Activated CD4-positive, alpha-beta T cell treated with anti-CD3 and anti-CD28 coated beads, Interleukin-2, amount 50 U/mL, for 48 hours (primary cell): ENCODE measurements at places on chromosomes 7 and 10.

- no peak for DNase-seq
Measured at GRCh38 chr10:35448687-35449662, 112.7 kb downstream of the CCNY start.

DNA sequence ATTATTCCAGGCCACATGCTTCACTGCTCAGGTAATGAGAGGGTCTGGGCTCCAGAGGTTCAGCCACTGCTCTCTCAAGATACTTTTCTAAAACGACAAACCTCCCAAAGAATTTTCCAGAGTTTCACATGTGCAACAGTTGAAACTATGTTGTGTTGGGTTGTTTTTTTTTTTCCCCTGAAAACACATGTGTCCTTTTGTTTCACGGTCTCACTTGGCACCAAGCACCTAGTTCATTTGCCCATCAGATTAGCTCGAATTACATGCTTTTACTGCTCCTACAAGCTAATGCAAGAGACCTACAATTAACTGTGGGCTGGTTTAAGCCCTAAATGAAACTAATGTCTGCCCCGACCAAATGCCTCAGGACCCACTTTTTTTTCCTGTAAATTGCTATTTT is 313.3 kb downstream of the FGFR2 start:
- DNase-seq, result no peak

DNA sequence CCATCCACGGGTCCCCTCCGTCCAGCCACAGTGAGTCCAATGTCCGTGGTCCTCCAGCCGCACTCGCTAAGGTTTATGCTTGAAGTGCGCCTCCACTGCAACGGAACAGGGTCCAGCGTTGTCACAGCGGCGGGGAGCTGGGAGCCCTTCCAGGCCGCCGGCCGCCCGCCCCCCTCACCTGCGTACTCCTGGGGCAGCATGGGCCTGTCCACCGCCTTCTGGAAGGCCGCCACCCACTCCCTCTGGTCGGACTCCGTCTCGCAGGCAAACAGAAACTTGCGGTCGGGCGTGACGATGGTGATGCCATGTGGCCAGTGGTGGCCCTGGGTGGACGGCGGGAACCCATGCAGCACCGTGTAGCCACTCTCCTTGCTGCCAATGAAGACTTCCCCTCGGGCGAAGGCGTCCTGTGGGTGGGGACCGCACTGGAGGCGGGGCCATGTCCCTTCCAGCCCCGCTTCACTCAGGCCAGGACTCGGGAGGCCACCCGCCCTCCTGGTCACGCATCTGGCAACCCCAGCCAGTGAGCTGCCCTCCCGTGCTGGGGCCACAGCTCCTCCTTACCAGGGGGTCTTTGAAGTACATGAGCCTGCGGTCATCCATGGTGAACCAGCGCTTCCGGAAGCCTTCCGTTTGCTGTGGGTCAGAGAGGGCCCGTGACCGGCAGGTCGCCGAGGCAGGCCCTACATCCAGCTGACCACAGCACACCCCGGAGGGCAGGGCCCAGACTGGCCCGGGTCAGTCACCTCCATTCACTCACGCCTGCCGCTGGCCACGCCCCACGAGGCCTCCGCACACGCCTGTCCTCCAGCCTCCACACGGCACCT is 22.7 kb downstream of the GET4 start:
- DNase-seq, result no peak

GRCh38 chr7:69738396-69738951 is 140.2 kb downstream of the AUTS2 start:
- no peak for DNase-seq

GRCh38 chr7:49631960-49632359 is 141.5 kb upstream of the VWC2 start:
- DNase-seq, result no peak

DNA sequence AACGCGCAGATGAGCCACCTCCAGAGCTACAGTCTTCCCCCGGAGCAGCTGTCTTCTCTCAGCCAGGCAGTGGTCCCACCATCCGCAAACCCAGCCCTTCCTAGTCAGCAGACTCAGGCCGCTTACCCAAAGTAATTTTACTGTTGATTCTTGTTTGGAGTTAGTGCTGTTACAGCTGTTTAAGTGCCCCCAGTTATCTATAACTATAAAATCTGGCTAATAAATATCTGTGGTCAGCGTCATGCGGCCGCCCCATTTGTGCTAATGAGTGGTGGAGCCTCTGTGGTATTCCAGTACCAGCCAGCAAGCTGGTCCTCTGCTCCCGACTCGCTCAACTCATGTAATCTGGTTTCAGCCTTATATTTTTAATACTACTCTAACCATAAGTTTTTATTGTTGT is 43.2 kb upstream of the TMEM236 start:
- DNase-seq, result no peak
